ENCODE measurements at places on chromosomes 12 and 14. TPM values are rescaled to one million over a fixed set of nuclear protein-coding genes. Genes with fewer than 3 reads are reported as not detected.

TMEM117 gene
- total RNA-seq: 13.5 TPM

MYF6 gene
- total RNA-seq: not detected

CCDC175 gene
- not detected for total RNA-seq

ENDOU gene
- total RNA-seq: not detected

PRH2 gene
- 0.32 TPM for total RNA-seq

CLEC1B gene
- not detected for total RNA-seq

GARIN6 gene
- not detected for total RNA-seq

HVCN1 gene
- 5.8 TPM for total RNA-seq

IRAK4 gene
- 20.3 TPM for total RNA-seq

NRL gene
- 1.3 TPM for total RNA-seq

MSI1 gene
- total RNA-seq: not detected

RNF212B gene
- not detected for total RNA-seq

RD3L gene
- not detected for total RNA-seq

MAP1LC3B2 gene
- 0.43 TPM for total RNA-seq

C12orf42 gene
- not detected for total RNA-seq

PLBD1 gene
- total RNA-seq: 10.0 TPM

SELPLG gene
- total RNA-seq: 1.3 TPM

TOMM20L gene
- not detected for total RNA-seq

CEBPE gene
- not detected for total RNA-seq

CBLN3 gene
- total RNA-seq: 1.7 TPM

SDR39U1 gene
- 13.5 TPM for total RNA-seq

FSCB gene
- total RNA-seq: under 0.01 TPM

PLEKHG3 gene
- total RNA-seq: 8.7 TPM

KCNH3 gene
- total RNA-seq: under 0.01 TPM

LRIG3 gene
- 97.2 TPM for total RNA-seq

PRR13 gene
- 60.0 TPM for total RNA-seq

RXYLT1 gene
- 16.8 TPM for total RNA-seq

AKAP3 gene
- total RNA-seq: 1.3 TPM

LYSET gene
- 6.0 TPM for total RNA-seq

MYBPC1 gene
- not detected for total RNA-seq

FOXJ2 gene
- 8.4 TPM for total RNA-seq

IFNG gene
- not detected for total RNA-seq

LARP4 gene
- total RNA-seq: 57.9 TPM

OTOGL gene
- total RNA-seq: under 0.01 TPM

EPYC gene
- total RNA-seq: not detected

KRT7 gene
- 36.7 TPM for total RNA-seq

CCDC184 gene
- total RNA-seq: 0.43 TPM

ABCD2 gene
- 0.32 TPM for total RNA-seq

RNASE3 gene
- not detected for total RNA-seq

SPRYD4 gene
- 2.3 TPM for total RNA-seq
